ENCODE measurements at places on chromosomes 6 and 20.

DNA sequence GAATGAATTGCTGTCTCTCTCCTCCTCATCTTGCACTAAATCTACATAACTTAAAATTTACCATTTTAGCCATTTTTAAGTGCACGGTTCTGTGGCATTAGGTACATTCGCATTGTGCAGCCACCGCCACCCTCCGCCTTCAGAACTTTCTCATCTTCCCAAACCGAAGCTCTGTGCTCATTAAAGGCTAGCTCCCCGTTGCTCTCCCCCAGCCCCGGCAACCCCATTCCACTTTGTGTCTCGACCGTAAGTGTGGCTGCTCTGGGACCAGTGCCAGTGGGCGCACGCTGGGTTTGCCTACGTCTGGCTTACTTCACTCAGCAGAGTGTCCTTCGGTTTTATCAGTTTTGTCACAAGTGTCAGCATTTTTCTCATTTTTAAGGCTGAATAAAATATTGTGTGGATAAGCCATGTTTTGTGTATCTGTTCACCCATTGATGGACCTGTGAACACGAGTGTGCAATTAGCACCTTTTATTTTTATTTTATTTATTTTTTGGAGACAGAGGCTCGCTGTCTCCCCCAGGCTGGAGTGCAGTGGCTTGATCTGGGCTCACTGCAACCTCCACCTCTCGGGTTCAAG, 16.8 kb downstream of the SLC17A9 start:
- no peak for DNase-seq

- no peak for DNase-seq
Measured at GRCh38 chr20:11979306-11979990, 61.8 kb downstream of the BTBD3 start.

DNA sequence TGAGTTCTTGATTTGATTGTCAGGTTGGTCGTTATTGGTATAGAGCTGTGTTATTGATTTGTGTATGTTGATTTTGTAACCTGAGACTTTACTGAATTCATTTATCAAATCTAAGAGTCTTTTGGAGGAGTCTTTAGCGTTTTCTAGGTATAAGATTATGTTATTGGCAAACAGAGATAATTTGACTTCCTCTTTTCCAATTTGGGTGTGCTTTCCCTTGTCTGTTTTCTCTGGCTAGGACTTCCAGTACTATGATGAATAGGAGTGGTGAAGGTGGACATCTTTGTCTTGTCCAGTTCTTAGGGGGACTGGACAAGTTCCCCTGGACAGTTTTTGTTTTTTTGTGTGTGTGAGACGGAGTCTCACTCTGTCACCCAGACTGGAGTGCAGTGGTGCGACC, 17.4 kb downstream of the HLA-DOA start:
- no peak for DNase-seq

DNA sequence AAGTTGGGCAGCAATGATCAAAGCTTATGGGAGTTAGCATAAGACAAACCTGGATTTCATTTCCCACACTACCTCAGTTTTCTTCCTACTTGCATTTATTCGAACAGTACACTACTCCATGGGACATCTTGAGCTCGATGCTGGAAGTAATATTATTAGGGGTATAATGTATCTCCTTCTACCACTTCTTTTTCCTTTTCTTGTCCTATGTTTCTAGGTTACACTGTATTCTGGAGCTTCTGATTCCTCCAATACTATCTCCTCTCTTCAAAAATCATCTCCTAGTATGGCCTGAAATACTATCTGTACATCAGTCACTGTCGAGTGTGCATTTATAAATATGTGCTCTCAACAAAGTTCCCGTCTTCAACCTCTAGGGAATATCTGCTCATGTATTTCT, 124.4 kb downstream of the MAP7 start:
- DNase-seq, result no peak
